ENCODE measurements at places on chromosomes 11 and 22.

DNA sequence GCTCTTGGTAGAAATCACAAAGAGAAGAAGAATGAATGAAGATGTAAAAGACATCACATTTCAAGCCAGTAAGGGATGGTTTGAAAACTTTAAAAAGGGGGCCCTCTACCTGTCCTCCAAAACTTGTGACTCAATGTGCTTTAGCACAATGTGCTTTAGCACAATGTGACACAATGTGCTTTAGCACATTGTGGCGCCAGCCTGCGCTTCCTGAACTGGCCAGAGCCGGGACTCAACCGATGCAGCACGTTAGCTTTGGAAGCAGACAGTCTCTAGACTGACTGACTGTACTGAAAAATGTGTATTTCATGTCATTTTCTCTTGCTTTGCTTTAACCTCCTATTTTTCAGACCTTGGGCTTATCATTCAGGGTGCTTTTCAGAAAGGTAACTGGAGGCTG, 63.5 kb downstream of the FAM83F start:
- no peak for DNase-seq

DNA sequence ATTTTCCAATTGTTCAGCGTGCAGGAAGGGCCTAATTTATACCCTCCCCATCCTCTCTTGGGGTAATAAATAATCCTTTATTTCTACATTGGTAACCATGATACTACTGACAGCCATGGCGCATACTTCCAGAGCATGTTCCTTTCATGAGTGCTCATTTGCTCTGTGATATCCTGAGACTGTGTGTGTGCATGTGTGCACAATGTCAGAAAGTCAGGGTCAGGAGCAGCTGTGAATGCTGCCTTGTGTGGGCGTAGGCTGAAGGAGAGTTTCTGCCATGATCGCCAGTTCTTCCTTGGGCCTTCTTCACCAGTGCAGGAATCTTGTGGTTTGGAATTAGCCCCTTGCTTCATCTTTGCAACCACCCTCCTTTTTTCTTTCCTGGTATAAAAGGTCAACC, 10.2 kb downstream of the TUBA8 start:
- DNase-seq: no peak

DNA sequence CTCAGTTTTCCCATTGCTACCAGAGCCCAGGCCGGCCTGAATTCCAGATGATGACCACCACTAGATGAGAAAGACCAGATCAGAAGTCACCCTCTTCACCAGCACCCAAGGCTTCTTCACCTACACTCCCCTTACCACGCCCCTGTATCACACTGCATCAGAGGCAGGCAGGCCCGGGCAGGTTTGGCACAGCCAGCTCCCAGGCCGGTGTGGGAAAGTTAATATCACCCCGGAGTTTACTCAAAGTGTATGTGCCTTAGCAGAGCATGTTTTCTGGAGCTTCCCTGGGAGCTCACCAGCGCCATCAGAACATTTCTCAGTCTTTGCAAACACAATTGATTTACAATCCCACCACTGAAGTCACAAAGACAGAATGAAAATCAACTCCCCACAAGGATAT, 47.5 kb upstream of the POU2AF1 start:
- no peak for DNase-seq

GRCh38 chr11:65492637-65493366, 6.0 kb upstream of the MALAT1 start:
- DNase-seq: peak; percentile 81

- DNase-seq: no peak
Measured at GRCh38 chr11:76637491-76638269, 32.9 kb downstream of the LRRC32 start.

GRCh38 chr22:30978304-30978962, 9.4 kb downstream of the TUG1 start:
- DNase-seq: no peak

DNA sequence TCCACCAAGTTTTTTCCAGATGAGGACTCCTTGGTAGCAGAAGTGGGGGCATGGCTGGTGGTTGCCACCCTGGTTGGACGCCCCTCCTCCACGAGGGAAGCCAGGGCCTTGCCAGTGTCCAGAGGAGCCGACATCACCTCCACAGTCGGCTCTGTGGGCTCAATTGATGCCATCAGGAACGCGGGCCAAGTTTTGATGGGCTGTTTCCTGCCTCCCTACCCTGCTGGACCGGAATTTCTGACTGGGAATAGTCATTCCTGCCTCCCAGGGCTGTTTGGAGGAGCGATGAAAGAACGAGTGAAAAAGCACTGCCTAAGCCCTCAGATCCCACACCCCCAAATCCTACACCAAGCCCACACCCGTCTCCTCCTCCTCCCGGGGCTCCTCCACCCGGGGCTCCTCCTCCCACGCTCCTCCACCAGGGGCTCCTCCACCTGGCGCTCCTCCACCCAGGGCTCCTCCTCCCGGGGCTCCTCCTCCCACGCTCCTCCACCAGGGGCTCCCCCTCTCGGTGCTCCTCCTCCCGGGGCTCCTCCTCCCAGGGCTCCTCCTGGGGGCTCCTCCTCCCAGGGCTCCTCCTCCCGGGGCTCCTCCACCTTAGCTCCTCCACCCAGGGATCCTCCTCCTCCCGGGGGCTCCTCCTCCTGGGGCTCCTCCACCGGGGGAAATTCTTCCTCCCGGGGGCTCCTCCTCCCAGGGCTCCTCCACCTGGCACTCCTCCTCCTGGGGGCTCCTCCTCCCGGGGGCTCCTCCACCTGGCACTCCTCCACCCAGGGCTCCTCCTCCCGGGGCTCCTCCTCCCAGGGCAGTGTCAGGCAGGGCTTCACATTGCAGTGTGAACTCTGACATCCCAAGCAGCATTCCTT, 10.0 kb upstream of the PRR5 start:
- DNase-seq: no peak

- no peak for DNase-seq
Measured at GRCh38 chr11:87179621-87180020, 141.9 kb downstream of the TMEM135 start.

DNA sequence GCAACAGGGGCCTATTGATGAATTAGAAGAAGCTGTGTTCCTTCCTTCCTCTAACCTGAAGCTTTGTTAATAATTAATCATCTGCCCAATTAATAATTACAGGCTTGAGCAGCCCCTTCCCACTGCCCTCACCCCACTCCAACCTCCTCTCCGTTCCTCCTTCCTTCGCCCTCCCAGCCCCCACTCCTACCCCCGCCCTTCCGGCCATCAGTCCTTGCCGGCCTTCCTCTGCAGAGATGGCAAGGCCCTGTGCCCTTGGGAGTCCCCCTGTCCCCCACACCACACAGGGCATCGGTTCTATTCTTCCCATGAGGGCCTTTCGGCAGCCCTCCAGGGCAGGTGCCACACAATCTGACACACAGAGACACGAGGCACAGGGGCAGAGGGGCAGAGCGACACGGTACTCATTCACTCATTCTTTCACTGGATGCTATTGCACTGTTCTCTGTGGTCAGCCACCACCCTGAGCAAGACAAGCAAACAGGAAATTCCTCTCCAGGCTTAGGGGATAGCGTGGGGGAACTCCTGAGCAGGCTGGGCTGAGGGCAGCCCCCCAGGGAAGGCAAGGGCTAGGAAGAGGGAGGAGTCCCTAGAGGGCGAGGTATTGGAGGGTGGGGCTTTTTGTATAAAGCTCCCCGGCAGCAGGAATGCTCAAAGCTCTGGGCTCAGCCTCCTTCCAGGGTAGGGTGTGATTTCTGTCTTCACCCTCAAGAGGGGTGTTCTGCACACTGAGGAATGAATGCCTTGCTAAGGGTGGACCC, 14.7 kb downstream of the MGAT3 start:
- DNase-seq: peak; percentile 38

DNA sequence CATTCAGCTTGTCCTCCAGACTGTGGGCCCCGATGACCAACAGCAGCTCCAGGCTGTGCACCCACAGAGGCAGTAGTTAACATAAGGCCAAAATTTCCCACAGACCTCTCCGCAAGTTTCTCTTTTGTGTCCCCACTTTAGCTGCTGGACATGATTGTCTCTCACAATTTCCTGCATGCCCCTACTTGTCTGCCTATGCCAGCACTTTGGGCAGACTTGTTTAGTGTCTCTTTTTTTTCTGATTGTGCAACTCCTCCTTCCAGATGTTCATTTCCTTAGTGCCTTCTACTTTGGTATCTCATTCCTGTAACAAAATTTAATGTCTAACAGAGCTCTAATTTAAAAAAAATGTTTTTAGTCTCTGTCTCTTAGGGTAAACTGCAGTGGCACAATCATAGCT, 23.8 kb upstream of the SCN3B start:
- DNase-seq: no peak

DNA sequence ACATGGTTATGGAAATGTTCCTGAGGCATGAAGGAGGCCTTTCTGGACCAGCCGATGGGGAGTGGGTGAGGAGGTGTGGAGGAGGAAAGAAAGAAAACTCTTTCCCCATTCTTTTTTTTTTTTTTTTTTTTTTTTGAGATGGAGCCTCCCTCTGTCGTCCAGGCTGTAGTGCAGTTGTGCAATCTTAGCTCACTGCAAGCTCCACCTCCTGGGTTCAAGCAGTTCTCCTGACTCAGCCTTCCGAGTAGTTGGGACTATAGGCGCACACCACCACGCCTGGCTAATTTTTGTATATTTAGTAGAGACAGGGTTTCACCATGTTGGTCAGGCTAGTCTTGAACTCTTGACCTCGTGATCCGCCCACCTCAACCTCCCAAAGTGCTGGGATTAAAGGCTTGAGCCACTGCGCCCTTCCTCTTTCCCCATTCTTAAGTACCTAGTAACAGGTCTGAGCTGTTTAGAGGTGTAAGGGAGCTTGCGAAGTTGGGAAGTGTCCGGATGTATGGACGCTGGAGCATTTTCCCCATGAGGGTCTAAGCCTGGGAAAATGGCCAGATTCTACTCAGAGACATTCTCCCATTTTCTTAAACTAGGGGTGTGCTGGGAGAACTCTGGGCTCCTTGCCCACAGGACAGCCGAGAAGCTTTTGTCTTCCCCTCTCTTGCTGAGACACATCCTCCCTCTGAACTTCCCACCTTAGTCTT, 135.8 kb downstream of the TEAD1 start:
- DNase-seq: no peak

DNA sequence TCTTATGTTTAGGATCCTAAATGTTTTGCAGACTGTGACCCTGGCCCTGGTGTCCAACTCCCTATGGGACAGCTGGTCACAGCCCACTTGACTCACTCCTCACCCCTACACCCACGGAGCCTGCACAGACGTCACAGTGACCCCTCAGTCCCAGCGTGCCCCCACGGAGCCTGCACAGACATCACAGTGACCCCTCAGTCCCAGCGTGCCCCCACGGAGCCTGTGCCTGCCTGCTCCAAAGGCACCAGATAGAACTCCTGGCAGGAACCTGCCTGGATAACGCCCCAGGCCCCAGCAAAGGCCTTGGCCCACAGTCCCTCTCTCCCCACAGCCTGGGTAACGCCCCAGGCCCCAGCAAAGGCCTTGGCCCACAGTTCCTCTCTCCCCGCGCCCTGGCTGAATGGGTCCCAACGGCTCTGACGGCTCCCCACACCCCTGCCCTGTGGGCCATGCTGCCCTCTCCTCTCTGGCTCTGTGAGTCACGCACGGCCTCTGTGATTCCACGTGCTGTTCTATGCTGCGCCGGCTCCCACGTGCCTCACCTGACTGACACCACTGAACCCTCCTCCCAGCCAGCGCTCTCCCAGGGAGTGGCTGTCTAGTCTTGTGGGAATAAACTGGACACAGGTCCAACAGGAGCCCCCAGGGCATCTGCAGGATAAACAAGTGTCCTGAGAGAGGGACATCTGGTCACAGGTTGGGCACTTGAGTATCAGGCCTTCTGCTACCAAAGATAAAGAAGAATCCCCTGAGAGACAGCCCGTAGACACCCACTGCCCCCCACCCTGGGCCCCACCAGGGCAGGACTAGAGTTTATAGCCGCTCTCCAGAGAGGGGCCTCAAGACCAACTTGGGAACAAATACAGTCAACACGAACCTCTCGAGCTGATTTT, 250.3 kb downstream of the BRD1 start:
- DNase-seq: no peak

DNA sequence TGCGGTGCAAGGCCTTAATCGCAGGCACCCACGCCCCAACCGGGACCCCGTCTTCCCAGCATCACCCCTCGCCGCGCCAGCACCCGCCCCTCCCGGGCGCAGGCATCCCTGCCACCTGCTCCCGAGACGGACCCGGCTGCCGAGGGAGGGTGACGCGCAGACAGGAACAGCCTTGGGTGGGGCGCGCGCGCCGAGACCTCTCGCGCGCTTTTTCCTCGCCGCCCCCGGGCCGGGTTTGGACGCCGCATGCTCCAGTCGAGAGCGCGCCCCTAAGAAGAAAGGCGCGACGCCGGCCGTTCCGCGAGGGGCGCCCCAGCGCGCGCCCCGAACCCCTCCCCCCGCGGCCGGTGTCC, 504 bp downstream of the CFL1 start:
- peak; percentile 58 for DNase-seq

DNA sequence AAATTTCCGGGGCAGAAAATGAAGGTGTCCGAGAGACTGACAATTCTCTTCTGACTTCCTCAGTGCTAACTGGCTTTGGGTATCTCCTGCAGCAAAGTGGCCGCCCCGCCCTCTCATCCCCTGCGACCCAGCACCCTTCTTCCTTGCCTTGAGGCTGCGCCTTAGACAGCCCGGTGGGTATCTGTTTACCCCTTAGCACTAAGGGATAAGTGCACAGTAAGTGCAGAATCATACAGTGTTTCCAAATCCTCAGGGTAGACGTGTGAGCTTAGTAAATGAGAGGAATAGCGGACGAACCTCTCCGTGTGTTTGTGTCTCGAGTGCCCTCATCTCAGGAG, 368 bp upstream of the CHORDC1 start:
- DNase-seq: no peak

GRCh38 chr11:43994196-43994595, 51.8 kb downstream of the C11orf96 start:
- no peak for DNase-seq

DNA sequence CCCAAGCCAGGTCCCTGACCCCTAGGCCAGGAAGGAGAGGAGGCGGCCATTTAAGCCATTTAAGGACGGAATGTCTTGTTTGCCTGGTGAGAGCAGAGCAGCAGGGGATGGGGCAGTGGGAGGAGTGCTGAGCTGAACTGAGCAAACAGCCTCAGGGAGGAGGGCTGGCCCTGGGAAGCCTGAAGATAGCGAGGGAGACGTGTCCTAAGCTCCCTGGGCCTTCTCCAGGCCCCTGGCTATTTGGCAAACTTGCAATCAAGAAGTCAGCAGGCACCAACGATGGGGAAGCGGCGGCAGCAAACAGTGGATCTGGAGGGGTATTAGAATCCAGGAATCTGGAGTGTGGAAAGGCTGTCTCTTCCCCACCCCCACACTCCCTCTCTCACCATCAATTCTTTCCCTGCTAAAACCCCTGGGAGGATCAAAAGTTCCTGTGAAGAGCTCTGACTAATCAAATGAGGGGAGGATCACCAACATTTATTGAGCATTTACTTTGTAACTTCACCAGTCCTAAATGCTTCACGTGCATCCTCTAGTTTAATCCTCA, 8.8 kb downstream of the BCL9L start:
- peak; percentile 63 for DNase-seq

GRCh38 chr11:38176686-38177322, 1578.8 kb upstream of the RAG2 start:
- DNase-seq: no peak

GRCh38 chr11:117130879-117131278, 13.2 kb upstream of the PAFAH1B2 start:
- DNase-seq: no peak

GRCh38 chr11:57513911-57514537, 1.5 kb downstream of the SLC43A1 start:
- DNase-seq: no peak

GRCh38 chr11:35272391-35272902, 133.5 kb downstream of the CD44 start:
- no peak for DNase-seq

- no peak for DNase-seq
Measured at GRCh38 chr22:35645646-35646045, 2.6 kb upstream of the APOL6 start.
